ENCODE measurements at places on chromosomes 7 and 10.

DNA sequence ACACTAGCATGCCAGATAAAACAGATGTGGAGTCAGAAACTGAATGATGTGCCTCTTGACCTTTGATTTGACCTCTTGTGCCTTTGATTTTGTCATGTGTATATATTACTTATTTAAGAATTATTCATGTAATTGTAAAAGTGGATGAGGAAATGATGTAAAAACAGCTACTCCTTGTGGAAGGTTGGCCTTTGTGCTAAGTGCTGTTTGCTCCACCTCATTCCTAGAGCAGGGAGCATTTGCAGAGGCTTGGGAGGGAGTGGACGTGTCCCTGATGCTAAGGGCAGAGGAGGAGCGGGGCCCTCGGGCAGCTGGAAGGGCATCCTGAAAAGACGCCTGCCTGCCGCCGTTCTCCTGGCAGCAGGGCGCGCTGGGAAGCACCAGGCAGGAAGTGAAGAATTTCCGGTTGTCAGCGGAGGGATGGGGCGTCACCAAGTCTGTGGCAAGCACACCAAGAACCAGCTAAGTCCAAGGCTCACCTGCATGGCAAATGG, 197.6 kb upstream of the ZNF32 start:
- DNase-seq, result no peak

GRCh38 chr10:43123361-43124093, 14.7 kb upstream of the CSGALNACT2 start:
- DNase-seq, result no peak

- no peak for DNase-seq
Measured at GRCh38 chr7:23226844-23227450, 19.6 kb upstream of the GPNMB start.

DNA sequence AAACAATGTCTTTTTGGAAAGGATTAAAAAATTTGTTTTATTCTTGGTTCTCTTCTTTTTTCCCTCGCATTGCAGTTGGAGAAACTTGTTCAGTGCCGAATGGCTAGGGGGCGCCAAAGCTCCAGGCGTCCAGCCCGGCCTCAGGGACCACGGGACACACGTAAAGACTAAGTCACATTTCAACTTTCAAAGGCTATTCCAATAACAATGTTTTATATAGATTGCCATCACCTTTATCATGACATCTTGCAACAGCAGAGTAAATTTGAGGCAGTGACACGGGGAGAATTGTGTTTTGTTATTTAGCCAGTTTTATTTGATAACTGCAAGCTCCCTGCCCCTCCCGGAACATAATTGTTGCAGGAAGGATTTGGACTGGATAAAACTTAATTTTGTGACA, 2.2 kb upstream of the IGFBP3 start:
- no peak for DNase-seq

GRCh38 chr7:43577485-43577951, 5.4 kb upstream of the STK17A start:
- no peak for DNase-seq

DNA sequence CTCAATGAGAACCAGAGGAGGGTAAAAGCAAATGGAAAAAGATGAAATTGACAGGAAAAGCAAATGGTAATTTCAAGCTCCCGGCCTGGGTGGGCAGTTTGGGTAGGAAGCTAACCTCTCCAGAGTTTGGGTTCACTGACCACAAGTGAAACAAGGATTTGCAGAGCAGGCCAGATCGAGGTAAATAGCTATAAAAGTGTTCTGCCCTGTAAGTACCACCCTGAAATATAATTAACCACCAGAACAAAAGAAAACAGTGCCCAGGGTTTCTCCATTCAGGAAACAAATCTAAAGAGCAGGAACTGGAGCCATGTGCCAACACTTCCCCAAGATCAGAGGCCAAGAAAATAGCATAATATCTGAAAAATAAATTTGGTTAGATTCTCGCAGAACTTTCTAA, 276.7 kb upstream of the MEOX2 start:
- DNase-seq, result no peak

GRCh38 chr10:6491841-6492609, 88.1 kb downstream of the PRKCQ start:
- no peak for DNase-seq

DNA sequence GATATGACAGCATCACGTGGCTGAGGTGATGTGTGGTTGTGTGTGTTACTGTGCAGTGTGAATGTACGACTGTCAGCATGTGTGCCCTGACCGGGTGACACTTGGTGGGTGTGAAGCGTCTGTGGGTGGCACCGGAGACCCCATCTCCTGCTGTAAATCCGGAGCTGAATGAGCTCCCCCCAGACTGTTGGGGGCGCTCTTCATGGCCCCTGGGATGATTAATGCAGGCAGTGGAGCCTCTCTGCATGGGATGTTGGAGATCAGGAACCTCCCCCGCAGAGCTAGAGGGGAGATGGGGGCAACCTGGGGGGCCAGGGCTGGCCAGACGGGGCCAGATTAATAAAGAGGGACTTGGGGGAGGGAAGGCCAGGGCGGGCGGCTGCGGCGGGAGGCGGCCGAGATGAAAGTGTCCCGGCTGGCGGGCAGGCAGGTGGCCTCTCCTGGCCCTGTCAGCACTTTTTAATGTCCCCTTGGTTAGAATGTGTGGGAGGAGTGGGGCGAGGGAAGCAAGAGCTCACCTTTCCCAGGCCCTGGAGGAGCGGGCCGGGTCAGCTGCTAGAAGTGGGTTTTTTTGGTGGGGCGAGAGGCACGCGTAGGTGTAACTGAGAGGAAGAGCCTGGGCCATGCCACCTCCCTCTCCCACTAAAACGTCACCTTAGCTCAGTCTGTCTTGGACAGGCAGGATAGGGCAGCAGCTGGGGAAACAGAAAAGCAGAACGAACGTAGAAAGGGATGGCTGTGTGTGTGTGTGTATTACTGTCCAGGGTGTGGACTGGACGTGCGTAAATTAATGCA, 34.1 kb downstream of the HIF1AN start:
- DNase-seq, result no peak

- DNase-seq, result no peak
Measured at GRCh38 chr10:123318516-123318915, 164.3 kb downstream of the BUB3 start.

- DNase-seq, result no peak
Measured at GRCh38 chr10:78630944-78631838, 437.6 kb upstream of the ZMIZ1 start.

GRCh38 chr10:86821388-86821999, 65.1 kb downstream of the BMPR1A start:
- DNase-seq, result no peak

GRCh38 chr10:87861566-87861952, 1.8 kb downstream of the KLLN start:
- DNase-seq, result no peak

GRCh38 chr7:80763289-80763688, 124.8 kb downstream of the CD36 start:
- no peak for DNase-seq

GRCh38 chr10:105017116-105017515, 376.0 kb downstream of the SORCS3 start:
- no peak for DNase-seq
